ENCODE measurements at places on chromosomes 4 and X.

DNA sequence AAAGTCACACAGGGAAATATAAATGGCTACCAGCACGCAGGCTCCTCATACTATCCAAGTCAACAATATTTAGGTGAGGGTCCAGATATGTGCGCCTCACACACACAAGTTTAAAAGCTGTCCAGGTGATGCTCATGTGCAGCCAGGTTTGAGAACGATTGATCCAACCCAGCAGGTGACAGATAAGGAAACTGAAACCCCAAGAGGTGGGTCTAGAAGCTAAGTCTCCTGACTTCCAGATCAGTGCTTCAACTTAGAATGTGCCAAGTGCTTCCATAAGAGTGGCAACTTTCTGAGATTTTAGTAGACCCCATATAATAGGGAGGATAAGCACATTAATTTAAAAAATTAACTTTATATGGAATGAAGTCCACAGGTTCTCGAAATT, 54.4 kb upstream of the NAP1L5 start:
- no peak for DNase-seq

GRCh38 chr4:107131295-107131694, 95.2 kb upstream of the DKK2 start:
- no peak for DNase-seq

- peak; percentile 58 for DNase-seq
Measured at GRCh38 chr4:149980941-149981340, 97.3 kb upstream of the DCLK2 start.

- no peak for DNase-seq
Measured at GRCh38 chr4:115323106-115323707, 209.8 kb upstream of the NDST4 start.

DNA sequence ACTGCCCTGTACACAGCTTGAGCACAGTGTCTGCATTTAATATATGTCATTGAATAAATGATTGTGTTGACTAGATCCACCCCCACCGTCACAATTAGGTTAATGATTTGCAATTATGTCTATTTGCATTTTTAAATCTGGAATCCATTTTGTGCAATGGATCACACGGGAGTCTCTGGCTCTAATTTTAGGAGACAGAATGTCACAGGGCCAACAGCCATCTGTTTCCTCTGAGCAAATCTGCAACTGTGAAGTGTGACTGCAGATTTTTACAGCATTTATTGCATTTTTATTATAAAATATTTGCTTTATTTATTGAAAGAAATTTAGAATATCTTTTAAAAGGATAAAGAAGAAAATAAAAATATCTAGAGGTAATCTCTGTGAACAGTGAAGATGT, 316.8 kb downstream of the HS3ST1 start:
- DNase-seq = no peak

- no peak for DNase-seq
Measured at GRCh38 chr4:128847082-128847724, 37.7 kb downstream of the JADE1 start.

GRCh38 chr4:74755486-74755885, 38.8 kb downstream of the BTC start:
- DNase-seq = no peak

GRCh38 chr4:173169428-173170181, 994 bp downstream of the GALNT7 start:
- peak; percentile 63 for DNase-seq

GRCh38 chrX:144293229-144293628, 409.4 kb downstream of the UBE2NL start:
- no peak for DNase-seq

GRCh38 chr4:134382478-134383227, 181.1 kb upstream of the PABPC4L start:
- no peak for DNase-seq

Data from activated CD4-positive, alpha-beta T cell treated with anti-CD3 and anti-CD28 coated beads, Interleukin-2, amount 50 U/mL, for 48 hours (primary cell).